Glutamatergic neuron (in vitro differentiated cells): ENCODE measurements at places on chromosomes 5 and 9. TPM values are rescaled to one million over a fixed set of nuclear protein-coding genes. Genes with fewer than 3 reads are reported as not detected.
A peak's percentile ranks its signal among the peaks of the same experiment; 100 is the strongest.

DNA sequence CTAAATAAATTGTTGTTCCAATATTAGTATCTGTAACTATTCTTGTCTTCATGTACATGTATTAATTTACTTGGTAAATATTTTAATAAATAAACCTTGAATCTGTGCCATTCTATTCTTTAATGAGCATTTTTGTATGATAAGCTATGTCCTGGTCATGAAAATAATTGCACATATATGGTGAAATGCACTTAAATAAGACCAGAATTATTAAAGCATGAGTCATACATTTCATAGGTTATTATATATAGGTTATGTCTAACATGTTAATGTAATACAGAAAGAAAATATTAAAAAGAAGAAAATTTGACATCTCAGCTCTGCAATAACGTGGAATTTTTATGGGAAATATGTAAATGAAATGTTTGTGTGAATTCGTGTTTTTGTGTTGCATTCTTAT lies 1168.1 kb downstream of the TAF11L14 start:
- no peak for DNase-seq
- H3K4me3 ChIP-seq: no peak overlapping the region
- no peaks in the 10 kb centered on the region for H3K36me3 ChIP-seq
- H3K27ac ChIP-seq: no peak overlapping the region

DNA sequence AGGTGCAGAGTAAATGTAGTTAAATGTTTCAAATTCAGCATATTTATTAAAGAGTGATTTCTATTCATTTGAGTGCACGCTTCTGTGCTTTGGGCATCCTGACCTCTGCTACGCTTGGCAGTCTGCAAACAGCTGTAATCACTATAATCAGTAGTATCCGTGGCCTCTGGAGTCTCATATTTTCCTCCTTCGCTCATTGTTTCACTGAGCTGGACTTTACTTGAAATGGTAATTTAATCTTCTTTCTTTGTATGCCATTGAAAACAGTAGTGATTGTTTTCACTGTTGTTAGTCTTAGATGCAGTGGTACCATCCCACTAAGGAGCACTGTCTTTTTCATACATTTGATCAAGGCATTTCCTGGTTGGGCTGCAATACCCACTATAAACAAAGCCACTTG lies 43.5 kb upstream of the CAVIN4 start:
- H3K27ac ChIP-seq: peak overlapping the region; percentile 20
- no peak for DNase-seq
- peaks cover 2% of the 10 kb centered on the region for H3K27me3 ChIP-seq
- H3K36me3 ChIP-seq: peaks cover 8% of the 10 kb centered on the region

DNA sequence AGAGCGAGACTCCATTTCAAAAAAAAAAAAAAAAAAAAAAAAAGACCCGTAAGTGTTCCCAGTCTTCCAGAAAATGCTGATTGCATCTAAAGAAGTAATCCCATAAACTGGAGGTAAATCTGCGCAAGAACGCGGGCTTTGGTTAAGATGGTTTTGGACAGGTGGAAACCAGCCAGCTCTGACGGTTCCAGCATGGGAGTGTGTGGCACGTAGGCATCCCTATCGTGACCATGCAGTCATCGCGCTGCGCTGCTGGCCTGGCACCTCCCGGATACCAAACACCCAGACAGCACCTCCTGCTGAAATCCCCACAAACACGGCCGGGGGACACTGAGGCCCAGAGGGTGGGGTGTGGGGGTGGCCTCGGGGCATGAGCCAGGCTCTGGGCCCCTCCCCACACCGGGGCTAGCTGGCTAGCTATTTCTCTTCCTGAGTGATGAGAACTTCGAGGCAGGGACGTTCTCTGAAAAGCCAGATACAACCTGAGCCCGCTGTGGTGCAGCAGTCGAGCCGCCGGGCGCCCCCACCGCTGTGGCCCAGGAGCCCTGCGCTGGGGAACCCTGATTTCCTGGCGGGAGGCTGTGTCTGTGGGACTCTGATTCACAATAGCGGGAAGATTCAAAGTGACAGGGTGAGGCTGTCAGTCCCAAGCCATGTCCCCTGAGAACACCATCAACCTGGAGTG lies 32.2 kb upstream of the NOTCH1 start:
- H3K27ac ChIP-seq: no peak overlapping the region
- no peak overlapping the region for H3K4me3 ChIP-seq
- peaks cover 5% of the 10 kb centered on the region for H3K27me3 ChIP-seq

GRCh38 chr5:9924614-9925013 lies 294.5 kb upstream of the TAS2R1 start:
- H3K4me1 ChIP-seq: peaks cover 1% of the 10 kb centered on the region
- no peak overlapping the region for H3K4me3 ChIP-seq
- H3K27ac ChIP-seq: no peak overlapping the region
- H3K36me3 ChIP-seq: no peaks in the 10 kb centered on the region

GRCh38 chr9:110320651-110321445 lies 16.8 kb downstream of the TXNDC8 start:
- H3K27ac ChIP-seq: no peak overlapping the region
- peaks cover 2% of the 10 kb centered on the region for H3K4me1 ChIP-seq
- H3K4me3 ChIP-seq: no peak overlapping the region
- H3K36me3 ChIP-seq: no peaks in the 10 kb centered on the region
- no peaks in the 10 kb centered on the region for H3K27me3 ChIP-seq

- H3K4me3 ChIP-seq: no peak overlapping the region
- no peaks in the 10 kb centered on the region for H3K27me3 ChIP-seq
- no peak overlapping the region for H3K27ac ChIP-seq
- peaks cover 2% of the 10 kb centered on the region for H3K4me1 ChIP-seq
- no peaks in the 10 kb centered on the region for H3K36me3 ChIP-seq
These were observed 20.8 kb upstream of the ADRB2 start for GRCh38 chr5:148805326-148806290.

- no peak overlapping the region for H3K4me3 ChIP-seq
- no peak overlapping the region for H3K27ac ChIP-seq
- H3K27me3 ChIP-seq: no peaks in the 10 kb centered on the region
- H3K4me1 ChIP-seq: no peaks in the 10 kb centered on the region
These were observed 120.5 kb downstream of the FEM1C start for GRCh38 chr5:115424030-115424429.

DNAH5 gene
- total RNA-seq: 0.20 TPM

ORM2 gene
- total RNA-seq: not detected

CAMLG gene
- total RNA-seq: 41.4 TPM
